ENCODE measurements at places on chromosomes 7 and 10. TPM values are rescaled to one million over a fixed set of nuclear protein-coding genes. Genes with fewer than 3 reads are reported as not detected.

ZNF804B gene
- 0.23 TPM for polyA plus RNA-seq

ALOX5 gene
- 3.8 TPM for polyA plus RNA-seq

KNDC1 gene
- 5.9 TPM for polyA plus RNA-seq

SPDYE18 gene
- 0.56 TPM for polyA plus RNA-seq

RBM20 gene
- polyA plus RNA-seq = 4.0 TPM

SOSTDC1 gene
- polyA plus RNA-seq = 72.8 TPM

AMPH gene
- 18.0 TPM for polyA plus RNA-seq

PRPS1L1 gene
- polyA plus RNA-seq = not detected

PPP3CB gene
- polyA plus RNA-seq = 71.2 TPM

FXYD4 gene
- polyA plus RNA-seq = not detected

PRXL2A gene
- polyA plus RNA-seq = 116 TPM

GLI3 gene
- 14.8 TPM for polyA plus RNA-seq

CPXM2 gene
- 5.0 TPM for polyA plus RNA-seq

CCDC172 gene
- not detected for polyA plus RNA-seq

TMEM130 gene
- polyA plus RNA-seq = 4.1 TPM

TRDMT1 gene
- 9.2 TPM for polyA plus RNA-seq

RAMP3 gene
- 10.3 TPM for polyA plus RNA-seq

Measured in left renal pelvis (tissue), 4 donors.